Esophagus squamous epithelium (tissue), 5 donors: ENCODE measurements at places on chromosomes 3 and 15. TPM values are rescaled to one million over a fixed set of nuclear protein-coding genes. Genes with fewer than 3 reads are reported as not detected.

APEH gene
- 60.7 TPM for total RNA-seq

PPP1R14D gene
- 0.68 TPM for total RNA-seq

IP6K2 gene
- total RNA-seq = 94.6 TPM

PCOLCE2 gene
- 2.3 TPM for total RNA-seq

GOLIM4 gene
- 9.1 TPM for total RNA-seq

SLC28A2 gene
- total RNA-seq = not detected

- DNase-seq = no peak
Measured at GRCh38 chr3:541062-541801, 344.7 kb downstream of the CHL1 start.

DNA sequence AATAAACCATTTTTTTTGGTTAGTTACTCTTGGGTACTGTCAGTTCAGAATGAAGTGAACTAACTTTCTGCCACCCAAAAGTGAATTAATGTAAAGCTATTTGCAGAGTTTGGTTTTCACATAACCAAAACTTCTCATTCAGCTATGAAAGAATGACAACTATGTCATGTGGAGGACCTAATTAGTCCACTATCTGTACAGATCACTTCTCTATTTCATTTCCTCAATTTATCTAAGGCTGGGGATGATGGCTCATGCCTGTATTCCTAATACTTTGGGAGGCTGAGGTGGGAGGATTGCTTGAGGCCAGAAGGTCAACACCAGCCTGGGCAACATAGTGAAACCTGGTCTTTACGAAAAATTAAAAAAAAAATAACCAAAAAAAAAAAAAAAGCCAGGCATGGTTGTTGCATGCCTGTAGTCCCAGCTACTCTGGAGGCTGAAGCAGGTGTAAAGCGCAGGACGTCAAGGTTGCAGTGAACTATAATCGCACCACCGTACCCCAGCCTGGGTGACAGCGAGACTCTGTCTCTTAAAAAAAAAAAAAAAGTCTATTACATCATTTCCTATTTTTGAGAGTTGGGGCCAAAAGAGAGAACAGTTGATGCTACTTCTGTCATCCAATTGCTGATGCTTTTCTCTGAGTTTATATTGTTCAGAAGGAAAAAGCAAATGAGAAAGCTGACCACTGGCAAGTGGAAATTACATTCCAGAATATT lies 8.7 kb downstream of the HYPK start:
- DNase-seq = no peak

- no peak for DNase-seq
Measured at GRCh38 chr3:77933926-77934325, 894.0 kb downstream of the ROBO2 start.

- no peak for DNase-seq
Measured at GRCh38 chr3:185936273-185936629, 1.6 kb downstream of the TRA2B start.

- no peak for DNase-seq
Measured at GRCh38 chr3:162569314-162569713, 1072.7 kb downstream of the OTOL1 start.

- no peak for DNase-seq
Measured at GRCh38 chr15:47003568-47003967, 713.7 kb upstream of the SEMA6D start.

DNA sequence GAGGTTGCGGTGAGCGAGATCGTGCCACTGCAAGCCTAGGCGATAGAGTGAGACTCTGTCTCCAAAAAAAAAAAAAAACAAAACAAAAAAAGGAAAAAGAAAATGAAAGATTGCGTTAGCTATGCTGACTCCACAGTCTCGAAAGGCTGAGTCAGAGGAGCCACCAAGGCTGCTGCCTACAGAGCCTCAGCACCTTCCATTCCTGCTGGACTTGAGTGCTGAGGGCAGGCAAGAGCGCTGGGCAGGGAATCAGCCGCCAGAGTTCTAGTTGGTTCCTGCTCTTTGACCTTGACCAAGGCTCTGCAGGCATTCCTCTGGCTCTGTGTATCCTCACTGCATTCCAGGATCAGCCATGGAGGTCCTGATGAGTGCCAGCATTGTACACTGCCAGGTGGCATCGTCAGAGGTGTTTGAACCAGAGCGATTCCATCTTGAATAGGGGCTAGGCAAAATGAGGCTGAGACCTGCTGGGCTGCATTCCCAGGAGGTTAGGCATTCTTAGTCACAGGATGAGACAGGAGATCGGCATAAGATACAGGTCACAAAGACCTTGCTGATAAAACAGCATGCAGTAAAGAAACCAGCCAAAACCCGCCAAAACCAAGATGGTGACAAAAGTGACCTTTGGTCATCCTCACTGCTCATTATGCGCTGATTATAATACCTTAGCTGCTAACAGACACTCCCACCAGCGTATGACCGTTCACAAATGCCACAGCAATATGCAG lies 5.9 kb downstream of the MESP2 start:
- DNase-seq = no peak

DNA sequence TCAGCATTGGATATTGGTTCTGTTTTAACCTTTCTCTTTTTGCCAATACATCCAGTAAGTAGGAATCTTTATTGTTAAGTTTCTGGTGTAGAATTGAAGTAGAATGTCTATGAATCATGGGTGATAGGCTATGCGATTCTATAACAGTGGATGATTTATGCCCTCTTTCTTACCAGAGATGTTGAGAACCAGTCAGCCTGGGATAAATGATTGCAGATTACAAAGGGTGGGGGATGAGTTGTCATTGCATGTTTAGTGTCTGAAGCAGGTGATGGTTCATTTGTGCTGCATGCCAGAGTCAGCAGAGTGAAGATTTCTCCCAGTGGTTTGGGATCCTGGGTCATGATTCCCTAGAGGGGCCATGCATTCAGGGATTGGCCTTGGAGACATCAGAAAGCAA lies 14.3 kb downstream of the RETNLB start:
- DNase-seq = no peak
